ENCODE measurements at places on chromosomes 6 and 20.

GRCh38 chr6:33693186-33694105 is 18.1 kb downstream of the UQCC2 start:
- DNase-seq = no peak

- DNase-seq = no peak
These were observed 26.7 kb upstream of the IRF4 start for GRCh38 chr6:364609-365540.

GRCh38 chr20:17928211-17928611 is 40.4 kb downstream of the SNX5 start:
- DNase-seq = no peak

GRCh38 chr20:878511-879307 is 37.4 kb downstream of the ANGPT4 start:
- DNase-seq = peak; percentile 53

GRCh38 chr20:5464901-5465603 is 148.3 kb upstream of the PROKR2 start:
- no peak for DNase-seq

GRCh38 chr6:81589465-81590313 is 162.8 kb downstream of the TENT5A start:
- DNase-seq = no peak

- DNase-seq = peak; percentile 27
These were observed 12.1 kb downstream of the CEP85L start for GRCh38 chr6:118639054-118639964.

GRCh38 chr6:19440531-19440930 is 396.6 kb upstream of the ID4 start:
- no peak for DNase-seq

Data from erythroblast (primary cell).